ENCODE measurements at places on chromosomes 7 and 10.

DNA sequence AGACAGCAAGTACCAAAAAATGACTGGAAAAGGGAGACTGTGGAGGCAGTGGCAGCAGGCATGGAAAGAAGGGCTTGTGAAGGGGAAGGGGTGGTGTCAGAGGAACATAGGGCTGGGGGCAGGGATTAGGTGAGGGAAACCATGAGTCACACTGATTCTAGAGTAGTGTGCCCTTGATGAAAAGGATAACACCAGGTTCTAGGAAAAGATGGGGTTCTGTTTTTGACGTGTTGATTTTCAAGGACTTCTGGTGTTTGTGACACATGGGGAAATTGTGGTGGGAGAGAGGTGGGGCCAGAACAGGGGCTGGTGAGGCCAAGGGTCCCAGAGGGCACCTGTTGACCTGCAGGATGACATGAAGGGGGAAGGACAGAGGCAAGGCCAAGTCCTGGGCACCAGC is 57.1 kb downstream of the FIGNL1 start:
- no peak for DNase-seq

DNA sequence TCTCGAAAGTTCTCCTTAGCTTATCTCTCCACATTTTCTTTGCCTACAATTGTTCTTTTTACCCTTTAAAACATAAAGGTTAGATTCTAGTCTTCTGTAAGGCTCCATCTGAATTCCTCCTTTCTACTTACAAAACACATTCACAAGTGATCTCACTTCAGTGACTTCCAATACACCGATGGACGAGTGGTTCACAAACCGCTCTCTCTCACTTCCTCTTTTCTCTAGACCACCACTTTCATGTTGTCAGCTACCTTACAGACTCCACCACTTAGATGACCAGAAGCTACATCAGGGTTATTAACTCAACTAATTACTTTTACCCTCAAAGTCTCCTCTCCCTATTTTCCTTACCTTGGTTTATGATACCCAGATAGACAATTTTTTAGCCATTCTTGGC is 11.8 kb downstream of the MET start:
- no peak for DNase-seq

DNA sequence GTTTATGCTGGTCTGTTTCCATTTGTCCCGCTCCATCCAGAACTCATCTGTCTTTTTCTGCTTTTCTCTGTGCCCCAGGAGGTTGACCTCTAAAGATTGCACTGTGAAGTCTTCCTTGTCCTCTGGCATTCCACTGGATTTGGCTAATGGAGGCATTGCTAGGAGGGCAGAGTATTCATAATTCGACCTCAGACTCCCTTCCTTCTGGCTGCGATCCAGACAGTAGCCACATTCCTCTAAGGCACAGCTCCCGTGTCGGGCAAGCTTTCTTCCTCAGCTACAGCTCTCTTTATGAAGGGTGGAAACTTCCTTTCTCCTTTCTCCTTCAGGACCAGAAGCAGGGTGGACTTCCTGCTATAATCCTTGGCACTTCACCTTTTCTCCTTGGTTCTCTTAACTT is 175.9 kb downstream of the BAMBI start:
- no peak for DNase-seq

- DNase-seq, result no peak
Measured at GRCh38 chr7:40996233-40996677, 706.6 kb downstream of the INHBA start.

- no peak for DNase-seq
Measured at GRCh38 chr10:68184546-68184945, 47.4 kb downstream of the ATOH7 start.

DNA sequence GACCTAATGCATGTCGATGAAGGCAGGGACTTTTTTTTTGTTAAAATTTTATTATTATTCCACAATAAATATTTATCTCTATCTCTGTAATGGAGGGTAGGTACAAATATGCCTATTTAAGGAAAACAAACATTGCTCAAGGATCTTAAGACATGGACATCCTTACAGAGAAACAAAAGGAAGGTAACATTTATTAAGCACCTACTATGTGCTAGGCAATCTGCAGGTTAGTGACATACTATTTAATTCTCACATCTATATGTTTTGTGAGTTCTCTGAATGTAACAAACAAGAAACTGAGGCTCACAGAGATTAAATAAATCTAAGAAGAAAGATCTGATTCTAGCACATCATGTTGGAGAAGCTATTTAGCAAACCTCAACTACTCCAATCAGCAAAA is 32.1 kb downstream of the LMOD2 start:
- DNase-seq, result no peak

DNA sequence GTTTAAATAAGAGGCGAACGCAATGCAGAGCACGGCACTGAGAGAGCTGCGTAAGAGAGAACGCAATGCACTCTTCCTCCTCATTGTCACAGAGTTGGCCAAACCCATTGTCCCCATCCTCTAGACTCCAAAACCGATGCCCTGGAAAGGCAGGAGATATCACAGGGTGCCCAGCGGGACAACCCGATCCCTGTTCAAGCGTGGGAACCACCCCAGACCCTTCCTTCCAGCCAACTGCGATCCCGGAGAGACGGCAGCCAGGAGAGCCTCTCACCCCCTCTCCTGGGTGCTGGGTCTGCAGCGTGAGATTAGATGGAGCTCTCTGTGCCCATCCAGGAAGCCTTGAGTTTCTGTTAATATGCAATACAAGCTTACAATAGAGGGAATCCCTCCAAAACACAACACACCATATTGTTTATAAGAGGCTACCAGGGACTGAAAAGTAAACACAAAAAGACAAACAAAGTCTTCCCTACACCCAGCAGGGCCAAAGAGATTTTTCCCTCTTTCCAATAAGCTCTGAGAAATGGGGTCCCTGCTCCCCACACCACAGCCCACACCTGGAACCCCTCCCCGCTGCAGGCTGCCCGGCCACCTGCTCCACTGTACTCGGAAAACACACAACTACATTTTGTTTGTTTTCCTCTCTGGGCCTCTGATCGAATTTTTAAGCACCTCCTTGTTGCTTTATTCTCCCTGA is 187.6 kb downstream of the ADARB2 start:
- DNase-seq, result no peak

DNA sequence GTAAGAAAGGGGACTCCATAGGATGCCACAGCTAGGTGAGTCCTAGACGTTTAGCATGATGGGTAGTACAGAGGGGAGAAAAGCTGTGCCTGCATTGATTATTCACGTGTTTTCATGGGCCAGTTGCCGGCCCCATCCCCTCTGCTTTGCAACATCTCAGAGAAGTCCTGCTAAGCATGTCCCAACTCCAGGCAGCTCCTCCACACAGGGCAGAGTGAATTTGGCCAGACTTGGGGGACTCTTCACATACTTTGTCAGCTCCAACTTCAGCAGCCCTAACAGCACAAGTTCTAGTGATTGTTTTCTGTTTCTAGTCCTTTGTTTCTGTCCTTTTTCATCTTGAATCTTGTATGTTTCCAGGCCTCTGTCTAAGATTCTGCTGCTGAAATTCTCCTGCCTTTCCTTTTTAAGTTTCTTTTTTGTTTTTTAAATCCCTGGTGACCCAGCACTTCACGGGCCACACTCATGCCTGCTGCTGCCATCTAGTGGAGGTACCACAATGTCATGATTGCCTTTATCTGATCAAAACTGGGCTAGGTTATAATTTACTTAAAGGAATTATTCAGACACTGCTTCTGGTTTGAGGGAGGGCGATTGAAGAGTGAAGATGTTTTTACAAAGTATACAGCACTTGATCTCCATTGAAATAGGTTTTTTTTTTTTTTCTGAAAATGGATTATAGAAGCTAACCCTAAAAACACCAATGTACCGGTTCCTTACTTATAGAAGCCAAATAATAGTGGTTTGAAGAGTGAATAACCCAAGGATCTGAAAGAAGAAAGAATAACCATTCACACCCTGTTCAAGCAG is 276.9 kb downstream of the CSTF2T start:
- no peak for DNase-seq

DNA sequence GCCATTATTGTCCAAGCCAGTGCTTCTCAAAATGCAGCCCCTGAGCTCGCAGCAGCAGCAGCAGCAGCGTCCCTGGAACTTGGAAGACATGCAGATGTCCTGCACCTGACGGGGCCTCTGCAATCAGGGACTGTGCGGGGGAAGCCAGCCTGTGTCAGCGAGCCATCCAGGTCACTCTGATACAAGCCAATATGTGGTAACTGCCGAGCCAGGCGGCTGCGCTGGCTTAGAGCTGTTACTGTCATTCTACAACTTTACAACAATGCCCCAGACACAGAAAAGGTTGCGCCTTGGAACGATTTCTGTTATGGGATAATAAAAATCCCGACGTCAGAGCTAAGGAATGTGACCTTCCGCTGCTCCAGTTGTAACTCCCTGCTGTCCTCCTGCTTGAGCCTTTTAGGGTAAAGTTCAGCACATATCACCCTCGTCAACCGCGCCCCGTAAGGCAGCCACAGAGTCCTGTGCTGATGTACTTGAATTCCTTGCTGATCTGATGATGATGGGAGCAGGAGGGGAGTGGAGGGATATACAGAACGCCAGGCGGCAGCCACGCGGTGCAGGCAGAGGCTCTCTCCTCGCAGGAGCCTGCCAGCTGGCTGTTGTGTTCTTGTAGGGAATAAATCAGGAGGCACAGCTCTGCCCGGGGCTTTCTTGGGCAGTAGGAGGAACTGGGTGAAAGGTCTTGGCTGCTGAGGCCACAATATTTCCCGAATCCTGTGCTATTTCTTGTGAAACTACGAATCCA is 20.0 kb upstream of the CRYGN start:
- no peak for DNase-seq

- DNase-seq, result no peak
Measured at GRCh38 chr7:55571511-55572377, 558 bp downstream of the VOPP1 start.

- no peak for DNase-seq
Measured at GRCh38 chr7:23471106-23471859, 992 bp upstream of the IGF2BP3 start.

DNA sequence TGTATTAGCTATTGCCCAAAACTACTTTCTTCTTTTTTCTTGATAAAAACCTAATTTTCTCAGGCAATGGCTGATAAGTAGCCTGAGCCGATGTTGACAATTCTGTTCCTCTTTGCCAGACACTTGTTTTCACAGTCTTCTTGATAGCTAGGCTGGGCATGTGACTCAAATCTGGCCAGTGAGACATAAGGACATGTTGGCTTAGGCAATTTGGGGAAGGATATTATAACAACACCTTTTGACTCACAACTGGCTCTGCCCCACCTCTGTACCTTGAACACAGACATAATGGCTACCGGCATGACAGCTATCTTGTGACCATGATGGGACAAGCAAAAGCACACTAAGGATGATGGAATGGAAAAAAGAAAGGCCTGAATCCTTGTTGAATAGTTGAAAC is 72.9 kb upstream of the GPR22 start:
- DNase-seq, result no peak

GRCh38 chr7:74412603-74413002 is 41.1 kb upstream of the GTF2IRD1 start:
- no peak for DNase-seq

- DNase-seq, result no peak
Measured at GRCh38 chr10:88330174-88330573, 252.9 kb downstream of the RNLS start.

GRCh38 chr7:42766782-42767423 is 145.0 kb downstream of the C7orf25 start:
- no peak for DNase-seq

- DNase-seq, result no peak
Measured at GRCh38 chr10:89837165-89838043, 136.0 kb downstream of the KIF20B start.

- no peak for DNase-seq
Measured at GRCh38 chr10:33120275-33120674, 162.2 kb upstream of the ITGB1 start.

- DNase-seq, result no peak
Measured at GRCh38 chr7:102933763-102934162, 21.0 kb downstream of the LRRC17 start.

- DNase-seq, result no peak
Measured at GRCh38 chr10:62464308-62464707, 90.1 kb downstream of the ZNF365 start.

DNA sequence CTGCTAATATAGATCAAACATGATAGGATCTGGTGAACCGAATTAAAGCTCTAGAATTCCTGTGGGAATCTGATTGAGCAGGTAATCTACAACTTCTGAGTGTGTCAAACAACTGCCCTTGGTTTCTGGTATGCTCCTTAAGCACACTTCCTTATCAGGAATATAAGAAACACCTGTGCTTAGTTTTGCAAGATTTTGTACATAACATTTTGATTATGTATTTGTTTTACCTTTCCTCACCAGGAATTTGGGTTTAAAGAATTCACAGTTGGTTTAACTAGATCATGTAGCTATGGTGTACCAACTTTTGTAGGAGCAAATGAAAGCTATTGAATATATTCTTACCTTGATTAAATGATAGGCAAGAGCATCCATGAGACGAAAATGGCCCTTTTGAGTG is 40.6 kb downstream of the MCU start:
- no peak for DNase-seq

GRCh38 chr10:5666841-5667630 is 641 bp upstream of the ASB13 start:
- no peak for DNase-seq

DNA sequence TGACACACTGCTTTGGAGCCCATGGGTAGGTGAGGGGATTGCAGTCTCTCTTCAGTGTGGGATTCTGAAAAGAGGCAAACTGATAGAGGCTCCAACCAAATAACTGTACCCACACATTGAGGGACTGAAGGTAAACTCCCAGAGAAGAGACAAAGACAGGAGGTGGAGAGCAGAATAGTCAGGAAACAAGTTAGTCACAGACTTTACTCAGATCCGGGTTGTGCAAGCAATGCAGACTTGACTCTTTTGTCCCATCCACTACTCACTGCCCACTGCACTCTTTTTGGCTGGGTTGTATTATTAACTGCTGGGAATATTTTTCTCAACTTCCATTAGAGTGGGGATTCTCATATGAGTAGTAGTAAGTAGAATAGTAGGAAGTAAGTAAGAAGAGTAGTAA is 152.7 kb downstream of the NRG3 start:
- DNase-seq, result no peak

DNA sequence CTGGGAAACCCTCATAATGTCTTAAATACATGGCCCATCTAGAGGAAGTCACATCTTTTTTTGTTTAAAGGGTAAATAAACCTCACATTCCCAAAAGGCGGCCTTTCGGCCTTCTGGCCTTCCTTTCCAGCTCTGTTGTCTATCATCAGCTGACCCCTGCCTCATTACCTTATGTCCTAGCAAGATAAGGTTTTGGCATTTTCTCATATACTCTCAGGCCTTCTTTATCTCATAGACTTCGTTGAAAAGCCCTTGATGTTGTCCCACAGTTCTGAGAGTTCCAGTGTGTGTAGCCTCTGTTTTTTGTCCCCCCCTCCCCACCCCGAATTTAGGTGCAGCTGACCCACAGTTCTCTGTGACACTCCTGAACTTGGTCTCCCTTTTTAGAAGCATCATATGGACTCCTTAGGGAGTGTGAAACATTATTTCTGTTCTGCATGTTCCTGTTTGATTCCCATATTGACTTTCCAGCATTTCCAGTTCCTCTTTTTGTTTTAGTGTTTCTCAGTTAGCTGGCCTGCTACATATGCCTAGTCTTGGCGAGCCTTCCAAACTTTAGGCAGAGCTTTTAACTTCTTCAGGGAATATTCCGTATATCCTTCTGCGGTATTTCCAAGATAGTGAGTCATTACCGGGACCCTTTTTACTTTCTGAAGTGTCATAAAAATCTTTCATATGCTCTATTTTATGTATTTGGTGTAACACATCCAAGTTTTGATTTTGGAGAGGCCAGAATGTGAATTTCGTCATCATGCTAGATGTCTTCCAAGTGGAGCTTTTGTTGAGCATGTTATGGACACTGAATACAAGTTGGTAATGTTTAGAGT is 138.5 kb downstream of the LRRC4 start:
- no peak for DNase-seq

GRCh38 chr10:126904818-126905701 is at the start of gene DOCK1:
DOCK1 (plus strand) TSS chr10:126905428; CDS start chr10:126905518, 90 bp downstream.
- DNase-seq, result no peak
